NCI-H1417 (cell line): ENCODE measurements at places on chromosomes 6 and 20.

DNA sequence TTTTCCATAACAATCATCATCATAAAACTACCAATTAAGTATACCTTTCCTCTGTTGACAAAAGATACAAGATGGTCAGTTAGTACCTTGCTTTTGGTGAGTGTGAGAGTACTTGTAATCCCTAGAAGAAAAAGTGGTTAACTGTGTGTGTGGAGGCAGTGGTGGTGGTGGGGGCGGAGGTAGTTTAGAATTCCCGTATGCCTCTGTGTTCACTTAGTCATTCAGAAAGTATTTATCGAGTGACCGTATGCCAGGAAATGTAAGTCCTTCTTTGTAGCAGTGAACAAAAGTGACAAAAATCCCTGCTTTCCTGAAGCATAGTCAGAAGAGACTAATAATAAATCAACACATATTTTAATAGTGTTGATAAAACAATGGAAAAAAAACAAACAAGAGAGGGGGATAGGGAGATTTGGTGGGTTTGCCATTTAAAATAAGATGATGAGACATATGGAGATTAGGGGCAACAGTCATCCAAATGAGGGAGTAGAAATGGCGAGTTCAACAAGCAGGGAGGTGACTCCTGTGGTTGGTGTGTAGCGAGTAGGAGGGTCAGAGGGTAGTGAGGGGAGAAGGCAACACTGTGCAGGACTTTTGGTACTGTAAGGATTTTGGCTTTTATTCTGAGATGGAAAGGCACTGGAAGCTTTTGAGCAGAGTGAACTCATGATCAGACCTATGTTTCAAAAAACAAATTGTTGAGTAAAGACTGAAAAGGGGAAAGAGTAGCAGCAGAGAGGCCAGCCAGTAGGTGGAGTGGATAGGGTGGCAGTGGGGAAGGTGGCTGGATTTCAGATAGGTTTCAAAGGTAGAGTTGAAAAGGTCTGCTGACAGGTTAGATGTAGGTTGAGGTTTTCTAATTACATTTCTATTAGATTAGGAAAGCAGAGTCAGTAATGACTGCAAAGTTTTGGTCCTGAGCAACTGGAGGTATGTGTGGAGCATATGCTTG lies 40.3 kb upstream of the SIM1 start:
- DNase-seq: no peak

GRCh38 chr6:5541751-5542432 lies 280.6 kb downstream of the FARS2 start:
- no peak for DNase-seq

DNA sequence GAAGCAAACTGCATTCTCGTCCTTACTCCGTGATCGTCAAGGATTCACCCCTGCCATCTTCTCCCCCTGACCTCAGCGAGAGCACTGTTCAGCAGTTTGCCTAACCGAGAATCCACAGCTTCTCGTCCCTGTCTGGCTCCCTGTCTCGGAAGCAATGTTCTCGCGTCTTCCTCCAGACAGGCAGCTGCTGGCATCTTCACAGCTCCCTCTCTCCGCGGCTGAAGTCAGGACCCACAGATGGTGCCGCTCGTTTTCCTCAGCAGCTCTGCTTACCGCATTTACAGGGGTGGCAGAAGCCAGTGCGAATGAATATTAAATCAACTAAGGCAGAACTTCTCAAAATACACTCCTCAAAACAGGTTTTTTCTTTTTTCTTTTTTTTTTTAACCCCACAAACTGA lies 18.9 kb upstream of the SLC22A2 start:
- DNase-seq: no peak

- DNase-seq: no peak
Measured at GRCh38 chr6:132515386-132515785, 2.5 kb upstream of the STX7 start.

- DNase-seq: no peak
Measured at GRCh38 chr20:50843331-50844276, 48.7 kb downstream of the BCAS4 start.

GRCh38 chr6:111918825-111919224 lies 45.6 kb upstream of the FYN start:
- no peak for DNase-seq

DNA sequence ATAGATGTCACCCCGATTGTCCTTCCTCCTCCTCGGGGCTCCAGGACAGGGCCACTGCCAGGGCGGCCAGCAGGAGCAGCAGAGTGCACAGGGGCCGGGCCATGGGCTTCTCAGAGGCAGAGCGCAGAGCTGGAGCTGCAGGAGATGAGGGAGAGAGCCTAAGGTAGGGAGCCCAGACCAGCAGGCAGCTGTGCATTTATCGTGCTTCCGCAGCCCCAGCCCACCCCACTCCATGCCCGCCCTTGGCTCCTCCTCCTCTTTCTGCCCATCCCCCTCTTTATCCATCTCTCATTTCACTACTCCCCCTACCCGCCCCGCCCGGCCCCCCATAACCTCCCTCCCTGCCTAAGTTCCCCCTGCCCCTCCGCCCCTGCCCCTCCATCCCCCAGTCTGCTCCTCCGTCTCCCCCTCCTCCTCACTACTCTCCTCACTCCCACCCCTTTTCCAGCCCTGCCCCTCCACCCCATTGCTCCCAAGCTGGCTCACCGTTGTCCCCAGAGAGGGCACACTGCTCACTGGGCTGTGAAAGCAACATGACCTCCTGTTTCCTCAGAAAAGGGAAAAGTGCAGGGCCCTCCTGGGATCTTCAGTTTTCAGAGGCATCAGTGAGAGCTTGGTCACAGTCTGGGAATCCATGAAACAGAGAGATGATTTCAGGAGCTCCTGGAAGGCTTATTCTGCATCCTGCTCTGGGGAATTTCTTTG lies 25.5 kb upstream of the CST1 start:
- DNase-seq: peak; percentile 6

- DNase-seq: peak; percentile 16
Measured at GRCh38 chr6:23647045-23647444, 479.0 kb upstream of the NRSN1 start.

- no peak for DNase-seq
Measured at GRCh38 chr6:36769676-36770499, 69.4 kb downstream of the CPNE5 start.

DNA sequence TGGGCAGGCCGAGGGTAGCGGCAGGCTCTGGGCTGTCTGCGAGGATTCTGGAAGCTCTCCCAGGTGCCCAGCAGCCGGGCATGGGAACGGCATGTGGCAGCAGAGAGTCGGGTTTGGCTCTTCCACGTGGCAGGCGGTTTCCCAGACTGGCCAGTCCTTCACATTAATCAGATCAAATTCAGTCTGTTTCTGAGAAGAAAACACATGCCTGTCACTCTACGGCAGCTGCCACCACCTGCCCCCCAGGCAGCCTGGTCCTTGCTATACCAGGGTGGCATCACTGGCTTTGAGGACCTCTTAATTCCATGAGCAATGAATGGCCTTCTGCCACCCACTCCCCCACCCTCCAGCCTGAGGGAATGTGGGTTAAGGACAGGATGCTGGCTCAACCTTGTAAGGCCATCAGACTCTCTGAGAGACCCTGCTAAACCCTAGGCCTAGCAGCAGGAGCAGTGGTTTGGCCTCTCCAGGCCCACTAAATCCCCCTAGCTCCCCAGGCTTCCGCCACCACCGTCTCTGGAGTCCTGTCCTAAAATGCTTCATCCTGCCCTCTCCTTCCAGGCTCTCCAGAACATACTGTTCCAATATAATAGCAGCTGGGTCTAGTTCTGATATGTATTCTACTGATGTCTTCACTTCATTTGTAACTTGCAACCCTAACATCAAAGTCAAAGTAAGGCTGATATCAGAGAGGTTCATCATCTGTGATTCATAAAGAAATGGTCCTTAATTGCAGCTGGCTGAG lies 47.8 kb downstream of the PLCG1 start:
- no peak for DNase-seq

DNA sequence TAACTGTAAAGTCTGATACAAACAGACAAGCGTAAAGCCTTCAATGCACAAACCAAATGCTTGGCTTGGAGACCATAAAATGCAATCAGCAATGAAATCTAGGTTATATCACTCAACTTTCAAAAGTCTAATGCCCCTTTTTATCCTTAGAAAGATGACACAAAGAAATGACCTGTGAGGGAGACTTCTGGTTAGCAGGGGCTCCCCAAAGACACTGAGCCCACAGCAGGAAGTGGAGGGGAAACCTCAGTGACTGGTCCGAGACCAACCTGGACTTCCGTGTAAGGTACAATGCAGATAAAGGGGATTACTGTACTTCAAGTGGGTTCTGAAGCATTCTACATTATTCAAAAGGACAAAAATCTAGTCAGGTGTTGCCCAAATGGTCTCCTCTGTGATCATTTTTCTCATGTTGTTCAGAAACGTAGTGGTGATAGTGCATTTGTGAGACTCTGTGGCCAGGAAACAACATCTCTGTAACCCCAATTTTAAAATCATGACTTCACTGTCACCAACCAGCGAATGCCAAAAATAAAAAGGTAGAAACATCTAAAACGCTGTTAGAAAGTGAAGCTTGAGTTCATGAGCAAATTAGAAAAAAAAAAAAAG lies 88.2 kb downstream of the HIVEP2 start:
- DNase-seq: no peak
